Glutamatergic neuron (in vitro differentiated cells): ENCODE measurements at places on chromosomes 12 and 14. TPM values are rescaled to one million over a fixed set of nuclear protein-coding genes. Genes with fewer than 3 reads are reported as not detected.

DNA sequence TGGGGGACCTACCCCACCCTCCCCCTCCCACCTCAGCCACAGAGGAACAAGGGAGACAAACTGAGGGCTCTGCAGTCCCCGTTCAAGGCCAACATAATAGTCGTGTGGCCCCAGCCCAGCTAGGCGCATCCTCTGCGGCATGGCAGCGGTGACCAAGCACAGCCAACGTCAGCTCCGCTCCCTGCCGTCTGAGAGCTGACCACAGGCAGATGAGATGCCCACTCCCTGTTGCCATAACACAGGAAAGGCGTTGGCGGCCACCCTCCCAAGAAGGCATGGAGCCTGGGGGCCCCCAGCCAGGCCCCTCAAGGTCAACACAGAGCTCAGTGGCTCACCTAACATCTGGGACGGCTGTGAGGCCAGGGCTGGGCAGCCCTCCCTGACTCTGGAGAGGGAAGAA, 32.6 kb upstream of the UBC start:
- DNase-seq, result no peak

DNA sequence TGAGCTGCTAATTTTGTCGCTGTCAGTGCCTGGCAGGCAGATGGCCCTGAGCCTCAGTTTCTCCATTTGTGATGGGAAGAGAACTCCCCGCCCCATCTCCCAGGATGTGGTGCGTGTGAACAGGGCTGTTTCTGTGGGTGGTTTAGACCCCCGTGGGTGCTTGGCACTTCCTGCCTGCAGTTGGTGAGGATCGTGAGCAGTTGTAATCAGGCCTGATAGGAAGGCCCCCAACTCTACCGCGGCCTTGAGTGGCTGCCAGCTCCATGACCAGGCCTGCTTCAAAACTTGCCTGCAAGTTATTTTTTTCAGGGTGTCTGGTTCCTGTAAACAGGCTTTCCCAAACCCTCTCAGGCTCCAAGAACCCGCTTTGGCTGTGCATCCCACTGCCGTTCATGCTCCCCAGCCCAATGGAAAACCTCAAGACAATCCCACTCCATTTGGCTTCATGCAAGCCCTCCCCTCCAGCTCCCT, 138.4 kb downstream of the ZFP36L1 start:
- DNase-seq, result no peak

- no peak for DNase-seq
These were observed 25.3 kb upstream of the TCL1B start for GRCh38 chr14:95660651-95661515.

- no peak for DNase-seq
These were observed 94.4 kb downstream of the KCNK10 start for GRCh38 chr14:88228522-88229236.

DNA sequence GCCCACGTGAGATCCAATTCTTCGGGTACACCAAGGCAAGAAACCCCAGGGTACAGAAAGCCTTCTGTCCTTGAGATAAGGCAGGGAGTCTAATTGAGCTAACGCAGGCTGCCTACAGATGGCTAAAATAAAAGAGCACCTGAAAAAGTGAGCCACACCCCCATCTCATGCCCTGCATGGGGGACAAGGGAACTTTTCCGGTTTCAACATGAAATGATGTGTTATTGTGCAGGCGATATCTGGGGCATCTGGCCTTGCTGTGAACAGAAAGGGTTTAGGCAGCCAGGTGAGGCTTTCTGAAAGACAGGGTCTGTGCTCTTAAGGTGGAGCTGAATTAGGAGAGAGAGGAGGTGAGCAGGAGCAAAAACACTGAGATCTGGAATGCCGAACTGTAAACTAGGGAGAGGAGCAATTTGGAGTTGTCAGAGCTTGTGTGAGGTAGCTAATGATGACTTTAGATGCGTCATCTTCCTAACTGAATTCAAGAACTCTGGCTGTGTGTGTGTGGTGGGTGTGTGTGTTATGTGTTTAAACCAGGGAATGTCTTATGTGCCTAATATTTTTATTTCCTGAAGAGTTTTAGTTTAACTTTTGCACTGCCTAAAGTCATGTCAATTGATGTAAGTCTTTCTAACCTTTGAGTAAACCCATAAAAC, 20.1 kb upstream of the LDHB start:
- DNase-seq, result no peak

- DNase-seq, result no peak
These were observed 220.2 kb upstream of the BTG1 start for GRCh38 chr12:92365836-92366235.

PLBD1 gene
- total RNA-seq, result 0.32 TPM

GRCh38 chr12:116354534-116354933, 77.0 kb upstream of the MED13L start:
- no peak for DNase-seq

- no peak for DNase-seq
These were observed 287.3 kb downstream of the NAV3 start for GRCh38 chr12:78118036-78118435.

- DNase-seq, result no peak
These were observed 6.0 kb downstream of the DMAC2L start for GRCh38 chr14:50318031-50318626.
